ENCODE measurements at places on chromosomes 12 and 14.
A peak's percentile ranks its signal among the peaks of the same experiment; 100 is the strongest.

- peak; percentile 33 for DNase-seq
These were observed 126.1 kb downstream of the GCH1 start for GRCh38 chr14:54776361-54777001.

GRCh38 chr12:124040737-124041136 is 67.7 kb downstream of the ZNF664 start:
- DNase-seq, result no peak

DNA sequence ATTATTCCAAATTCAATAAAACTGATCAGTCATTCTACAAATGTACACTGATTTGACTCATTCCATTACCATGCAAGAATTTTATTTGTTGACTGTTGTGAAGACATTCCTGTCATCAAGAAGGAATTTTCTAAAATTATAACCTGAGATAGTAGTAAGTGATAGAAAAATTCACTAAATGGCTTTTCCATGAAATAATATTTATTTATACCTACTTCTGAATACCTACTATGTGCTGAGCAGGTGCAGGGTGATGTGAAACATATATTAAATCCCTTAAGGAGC is 841.7 kb downstream of the NRXN3 start:
- no peak for DNase-seq

DNA sequence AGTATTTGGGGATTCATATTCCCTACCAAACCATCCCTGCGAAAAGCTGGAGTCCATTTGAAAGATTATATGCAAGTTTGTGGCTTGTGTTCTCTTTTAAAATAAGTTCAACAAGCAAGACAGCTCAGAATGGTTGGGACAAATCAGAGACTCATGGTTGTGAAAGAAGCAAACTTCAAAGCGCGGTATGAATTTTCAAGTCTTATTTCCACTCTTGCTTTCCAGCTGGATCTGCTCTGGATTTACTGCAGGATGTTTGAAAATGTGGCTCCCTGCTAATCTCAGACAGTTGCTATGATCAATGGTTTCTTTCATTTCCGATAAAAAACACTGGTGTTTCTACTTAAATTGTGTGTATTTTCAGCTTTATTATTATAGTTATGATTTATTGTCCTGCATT is 477.5 kb downstream of the RAD51B start:
- no peak for DNase-seq

- DNase-seq, result no peak
These were observed 261.9 kb upstream of the LRIG3 start for GRCh38 chr12:59182191-59182590.

GRCh38 chr12:131962069-131962468 is 12.3 kb downstream of the EP400 start:
- DNase-seq, result no peak

DNA sequence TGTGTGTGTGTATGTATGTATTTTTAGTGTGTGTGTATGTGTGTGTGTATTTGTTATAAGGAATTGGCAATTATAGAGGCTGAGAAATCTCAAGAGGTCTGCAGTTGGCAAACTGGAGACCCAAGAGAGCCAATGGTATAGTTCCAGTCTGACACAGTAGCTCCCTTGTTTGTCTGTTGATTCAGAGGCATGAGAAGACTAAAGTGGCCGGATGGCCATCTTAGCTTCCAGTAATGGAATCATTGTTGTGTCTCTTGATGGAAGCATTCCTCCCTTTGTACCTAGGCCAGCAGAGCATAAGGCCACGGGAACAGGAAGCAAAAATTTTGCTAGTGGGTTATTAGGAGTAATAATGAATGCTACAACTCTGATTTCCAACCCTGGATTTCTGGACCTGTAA is 460.6 kb downstream of the TMTC2 start:
- no peak for DNase-seq

GRCh38 chr12:115763982-115764621 is 513.4 kb downstream of the MED13L start:
- no peak for DNase-seq

- peak; percentile 77 for DNase-seq
These were observed 62.0 kb downstream of the NDUFA12 start for GRCh38 chr12:94941440-94941862.

DNA sequence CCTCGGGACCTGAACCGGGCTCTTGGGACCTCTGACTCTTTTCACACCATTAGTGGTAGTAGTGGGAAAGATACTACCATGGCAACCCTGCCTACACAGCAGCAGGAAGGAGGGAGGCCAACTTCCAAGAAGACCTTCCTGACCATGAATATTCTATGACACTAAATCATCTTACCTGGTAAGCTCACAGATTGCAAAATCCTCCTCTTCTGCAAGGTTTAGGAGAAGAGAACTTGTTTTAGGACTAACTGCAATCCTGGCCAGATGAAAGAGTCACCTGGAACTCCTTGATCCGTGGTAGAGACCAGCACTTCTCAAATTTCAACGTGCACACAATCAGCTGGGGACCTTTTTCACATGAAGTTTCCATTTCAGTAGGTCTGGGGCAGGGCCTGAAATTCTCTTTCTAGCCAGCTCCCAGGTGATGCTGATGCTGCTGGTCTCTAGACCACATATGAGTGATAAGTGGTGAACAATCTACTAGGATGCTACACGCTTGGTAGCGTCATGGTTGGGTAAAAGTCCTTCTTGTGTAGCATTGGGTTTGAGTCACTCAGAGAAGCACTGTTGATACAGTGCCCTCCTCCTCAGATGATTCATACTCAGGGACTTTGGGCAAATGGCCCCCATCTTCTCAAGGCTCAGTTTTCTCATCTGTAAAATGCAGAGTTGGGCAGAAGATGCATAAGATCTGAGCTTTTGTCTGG is 35.6 kb upstream of the FICD start:
- DNase-seq, result no peak

GRCh38 chr12:115426732-115427131 is 742.8 kb upstream of the TBX3 start:
- no peak for DNase-seq

- DNase-seq, result no peak
These were observed 35.9 kb downstream of the XRCC3 start for GRCh38 chr14:103679351-103679750.

DNA sequence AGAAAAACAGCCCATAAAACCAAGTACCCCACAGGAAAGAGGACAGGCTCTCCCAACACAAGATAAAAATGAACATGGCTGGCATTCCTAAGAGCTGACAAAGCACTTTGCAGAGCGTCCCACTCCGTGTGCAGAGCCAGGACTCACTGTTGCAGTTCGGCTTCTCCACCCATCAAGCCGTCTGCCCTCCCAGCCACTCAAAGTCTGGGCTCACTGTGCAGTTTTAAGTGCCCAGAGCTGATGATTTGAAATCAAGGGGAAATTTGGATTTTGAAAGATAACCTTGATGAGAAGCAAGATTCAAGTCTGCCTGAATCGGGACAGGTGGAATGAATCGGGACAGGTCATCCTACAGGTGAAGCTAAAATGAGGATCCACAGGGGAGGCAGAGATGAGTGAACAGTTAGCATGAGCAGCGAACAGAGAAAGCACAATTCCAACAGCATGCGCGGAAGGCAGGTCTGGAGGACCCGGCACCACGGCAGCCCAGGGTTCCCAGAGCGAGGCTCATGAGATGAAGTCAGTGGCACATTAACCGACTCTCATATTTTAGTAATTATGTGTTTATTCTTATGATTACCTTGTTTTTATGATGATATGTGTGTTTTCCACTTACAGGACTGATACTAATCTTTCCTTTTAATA is 39.8 kb upstream of the GPR68 start:
- peak; percentile 49 for DNase-seq

DNA sequence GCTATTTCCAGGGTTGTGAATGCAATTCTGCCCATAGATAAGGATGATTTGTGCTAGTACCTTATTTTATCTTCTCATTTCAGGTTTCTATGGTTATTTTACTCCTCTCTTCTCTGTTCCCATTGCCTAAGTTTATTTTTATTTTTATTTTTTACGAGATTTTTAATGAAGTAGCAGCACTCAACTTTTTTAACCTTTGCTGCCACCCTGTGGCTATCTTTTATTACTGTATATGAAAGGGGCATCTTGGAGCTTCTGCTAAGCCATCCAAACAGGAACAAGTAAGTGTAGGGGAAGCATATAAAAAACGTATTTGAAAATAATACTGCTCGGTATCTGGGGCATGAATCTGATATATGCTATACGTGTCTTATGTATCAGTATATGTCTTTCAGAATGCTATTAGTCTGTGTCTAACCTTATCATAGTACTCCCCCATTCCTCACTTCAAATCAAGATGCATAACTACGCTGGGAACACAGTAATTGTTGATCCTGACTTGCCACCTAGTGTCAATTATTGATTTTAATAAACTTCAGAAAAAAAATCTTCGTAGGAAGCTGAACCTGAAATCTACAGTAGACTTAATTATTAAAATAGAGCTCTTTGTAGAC is 60.3 kb downstream of the KLRG1 start:
- DNase-seq, result peak; percentile 60

DNA sequence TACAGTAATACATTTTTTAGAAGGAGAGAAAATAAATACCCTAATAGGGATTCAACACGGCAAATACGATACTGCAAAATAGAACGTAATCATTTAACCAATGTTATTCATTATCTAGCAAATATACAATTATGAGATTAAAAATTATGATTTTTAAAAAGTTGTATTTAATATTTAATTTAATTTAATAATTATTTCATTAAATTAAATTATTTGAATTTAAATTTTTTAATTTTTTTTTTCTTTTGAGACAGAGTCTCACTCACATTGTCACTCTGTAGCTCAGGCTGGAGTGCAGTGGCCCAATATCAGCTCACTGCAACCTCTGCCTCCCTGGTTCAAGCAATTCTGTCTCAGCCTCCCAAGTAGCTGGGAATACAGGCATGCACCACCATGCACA is 42.0 kb downstream of the GXYLT1 start:
- no peak for DNase-seq

DNA sequence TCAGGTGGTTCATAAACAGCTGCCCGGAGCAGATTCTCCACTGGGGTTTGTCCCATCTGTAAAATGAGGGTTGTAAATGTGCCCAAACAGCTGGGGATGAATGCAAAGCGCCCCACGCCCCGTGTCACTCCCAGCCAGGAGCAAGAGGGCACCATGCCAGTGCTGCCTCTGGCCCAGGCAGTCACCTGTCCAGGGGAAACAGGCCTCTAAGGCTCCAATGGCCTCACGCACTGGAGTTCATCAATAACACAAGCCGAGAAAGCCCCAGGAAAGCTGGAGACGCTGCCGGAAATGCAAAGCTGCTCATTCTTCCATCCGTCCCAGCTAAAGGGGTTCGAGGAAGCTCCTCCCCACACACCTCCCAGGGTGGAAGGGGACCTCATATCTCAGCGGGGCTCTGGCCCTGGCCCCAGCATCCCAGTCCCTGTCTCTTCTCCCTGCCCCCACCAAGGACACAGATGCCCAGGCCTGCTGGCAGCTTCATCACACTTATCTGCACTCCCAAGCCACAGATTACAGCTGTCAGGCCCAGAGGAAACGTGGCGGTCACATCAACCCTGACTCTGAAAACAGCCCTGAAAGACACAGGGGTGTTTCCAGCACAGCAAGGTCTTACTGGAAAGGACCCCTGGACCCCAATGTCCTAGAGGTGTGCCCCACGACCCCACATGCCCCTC is 21.5 kb downstream of the SCARB1 start:
- no peak for DNase-seq

GRCh38 chr14:97218691-97219430 is 421.7 kb downstream of the VRK1 start:
- DNase-seq, result no peak

DNA sequence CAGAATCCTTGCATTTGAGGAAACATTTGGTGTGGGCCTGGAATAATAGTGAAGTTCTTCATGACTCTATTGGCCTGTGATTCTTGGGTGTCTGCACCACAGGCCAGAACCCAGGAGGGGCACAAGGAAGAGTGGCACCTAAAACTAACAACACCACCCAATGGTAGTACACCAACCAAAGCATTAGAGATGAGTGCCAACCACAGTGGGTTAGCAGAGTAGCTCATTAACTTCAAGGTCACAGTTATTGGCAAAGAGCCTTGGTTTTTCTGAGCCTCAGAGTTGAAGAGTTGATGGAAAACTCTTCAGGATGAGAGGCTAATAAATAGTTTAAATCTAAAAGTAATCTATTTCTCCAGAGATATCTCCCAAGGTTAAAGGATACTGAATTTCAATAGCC is 57.0 kb downstream of the HELB start:
- no peak for DNase-seq

Measured in MCF 10A (cell line).